ENCODE measurements at places on chromosomes 13 and 19.

DNA sequence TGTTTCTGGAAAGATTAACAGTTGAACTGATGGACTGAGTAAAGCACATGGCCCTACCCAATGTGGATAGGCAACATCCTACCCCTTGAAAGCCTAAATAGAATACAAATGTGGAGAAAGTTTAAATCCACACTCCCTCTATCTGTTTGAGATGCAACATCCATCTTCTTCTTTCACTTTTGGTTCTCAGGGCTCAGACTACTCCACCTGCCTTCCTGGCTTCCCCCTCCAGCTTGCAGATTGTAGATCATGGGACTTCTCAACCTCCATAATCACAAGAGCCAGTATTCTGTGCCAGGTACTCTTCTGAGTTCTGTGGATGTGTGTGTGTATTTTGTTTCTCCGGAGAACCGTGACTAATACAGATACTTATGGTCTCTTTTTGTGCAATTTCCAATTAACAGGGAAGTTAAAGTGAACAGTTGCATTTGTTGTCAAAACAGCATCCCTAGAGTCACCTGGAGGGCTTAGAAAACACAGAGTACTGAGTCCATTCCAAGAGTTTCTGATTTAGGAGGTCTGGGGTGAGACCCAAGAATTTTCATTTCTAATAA lies 590.3 kb upstream of the MIR17HG start:
- ATAC-seq: no peak

GRCh38 chr19:19334063-19334988 lies 13.7 kb downstream of the MAU2 start:
- no peak for ATAC-seq

DNA sequence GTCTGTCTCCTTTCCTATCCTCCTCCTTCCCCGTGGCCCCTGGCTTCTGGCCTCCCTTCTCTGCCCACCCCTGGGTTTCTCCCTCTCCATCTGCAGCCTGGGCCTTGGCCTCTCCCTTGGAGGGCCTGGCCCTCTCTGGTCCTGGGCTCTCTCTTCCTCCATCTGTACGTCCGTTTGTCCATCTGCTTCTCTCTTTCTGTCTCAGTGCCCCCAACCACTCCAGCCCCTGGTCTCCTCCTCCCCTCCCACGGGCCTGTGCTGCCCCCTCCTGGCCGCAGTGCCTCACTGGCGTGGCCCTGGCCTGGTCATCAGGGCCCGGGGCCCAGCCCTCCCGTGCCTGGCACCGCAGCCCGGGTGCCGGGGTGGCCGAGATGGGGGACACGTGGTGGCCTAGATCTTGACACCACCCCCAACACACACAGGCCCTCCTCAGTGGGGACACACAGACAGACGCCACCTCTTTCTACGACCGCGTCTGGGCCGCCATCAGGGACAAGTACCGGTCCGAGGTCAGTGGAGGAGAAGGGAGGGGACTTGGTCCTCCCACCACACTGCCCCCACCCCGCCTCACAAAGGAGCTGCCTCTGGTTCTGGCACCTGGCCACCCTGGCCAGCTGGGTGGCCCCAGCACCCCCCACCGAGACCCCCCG lies 11.3 kb downstream of the PRKCSH start:
- ATAC-seq: peak; percentile 50

- ATAC-seq: no peak
Measured at GRCh38 chr13:36133950-36134626, 2.9 kb upstream of the DCLK1 start.

Data from esophagus mucosa (tissue), 1 donor.